NCI-H1930 (cell line): ENCODE measurements at places on chromosomes 4 and X.
A peak's percentile ranks its signal among the peaks of the same experiment; 100 is the strongest.

- no peak for DNase-seq
These were observed 12.0 kb downstream of the HS3ST1 start for GRCh38 chr4:11416767-11417113.

DNA sequence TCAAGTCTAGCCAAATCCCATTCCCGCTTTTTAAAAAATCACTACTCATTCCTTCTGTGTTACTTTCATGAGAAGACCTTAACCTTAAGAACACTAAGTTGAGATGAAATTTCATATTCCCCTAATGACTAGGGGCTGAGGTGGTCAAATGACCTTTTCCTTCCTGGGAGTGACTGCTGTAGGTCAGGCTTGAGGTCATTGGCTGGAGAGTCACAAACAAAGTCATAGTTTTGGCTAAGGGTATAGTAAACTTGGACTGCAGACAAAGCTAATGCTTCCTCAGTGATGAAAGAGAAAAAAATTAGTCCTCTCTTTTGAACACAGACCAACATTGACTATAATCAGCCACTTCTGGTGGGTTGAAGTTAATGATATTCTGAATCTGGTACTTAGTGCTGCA, 16.0 kb upstream of the FGF2 start:
- no peak for DNase-seq

DNA sequence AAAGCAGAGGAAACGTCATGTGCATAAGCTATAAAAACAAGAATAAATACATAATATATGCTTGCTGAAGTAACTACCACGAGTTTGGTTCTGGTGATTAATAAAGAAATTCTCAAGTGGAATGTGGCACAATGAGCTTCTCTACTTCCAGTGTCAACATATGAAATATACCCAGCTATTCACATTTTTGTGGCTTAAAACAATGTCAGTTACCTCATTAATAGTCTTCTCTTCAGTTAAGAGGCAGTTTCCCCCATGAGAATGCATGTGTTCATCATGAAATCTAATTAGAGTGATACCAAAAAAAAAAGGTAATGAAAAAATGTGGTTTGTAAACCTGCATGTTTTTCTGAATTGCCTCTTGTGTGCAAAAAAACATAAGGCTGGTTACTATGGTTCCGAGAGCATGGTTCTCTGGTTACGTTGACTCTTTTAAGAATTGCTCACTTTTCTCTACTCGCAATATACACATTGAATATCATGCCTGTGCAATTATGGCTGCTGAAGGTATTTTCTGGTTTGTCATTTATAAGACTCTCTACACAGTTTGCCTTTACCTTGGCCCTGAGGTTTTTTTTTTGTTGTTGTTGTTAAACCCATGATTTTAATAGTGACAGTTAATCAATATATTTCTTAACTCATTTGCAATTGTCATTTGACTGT, 108.2 kb downstream of the PCDH7 start:
- DNase-seq, result no peak

DNA sequence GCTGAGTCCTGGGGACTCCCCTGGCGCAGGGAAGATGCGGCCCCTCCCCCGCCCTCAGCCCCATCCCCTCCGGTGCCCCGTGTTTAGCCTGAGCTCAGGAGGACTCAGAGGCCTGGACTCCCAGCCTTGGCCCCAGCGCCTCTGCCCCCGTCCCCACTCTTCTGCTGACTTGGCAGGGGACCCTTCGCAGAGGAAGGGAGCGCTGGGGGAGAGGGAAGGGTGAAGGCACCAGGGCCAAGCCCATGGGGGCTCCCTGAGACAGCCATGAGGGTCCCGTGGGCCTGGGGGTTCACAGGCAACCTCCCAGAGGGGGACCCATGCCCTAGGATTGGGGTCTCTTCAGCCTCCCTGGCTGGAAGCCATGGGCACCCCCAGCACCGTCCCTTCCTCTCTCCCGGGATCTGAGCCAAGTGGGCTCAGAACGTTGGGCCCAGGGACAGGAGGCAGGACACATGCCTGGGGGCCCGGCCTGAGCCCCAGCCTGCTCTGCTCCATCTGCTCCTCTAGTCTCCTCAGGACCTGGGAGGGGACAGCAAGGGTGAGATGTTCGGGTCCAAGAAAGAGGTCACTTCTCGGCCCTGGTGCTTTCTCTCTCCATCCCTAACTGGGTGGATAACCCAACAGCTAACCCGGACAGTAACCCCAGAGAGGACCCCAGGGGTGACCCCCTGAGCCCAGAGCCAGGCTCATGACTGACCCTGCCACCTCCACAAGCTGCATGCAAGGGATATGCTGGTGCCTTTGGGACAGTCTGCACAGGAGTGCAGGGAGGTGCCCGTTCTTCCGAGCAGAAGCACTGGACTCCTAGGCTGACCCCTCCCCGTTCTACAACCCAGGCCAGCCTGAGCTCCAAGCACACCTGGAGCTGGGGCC, 1.5 kb upstream of the CPLX1 start:
- DNase-seq, result no peak

DNA sequence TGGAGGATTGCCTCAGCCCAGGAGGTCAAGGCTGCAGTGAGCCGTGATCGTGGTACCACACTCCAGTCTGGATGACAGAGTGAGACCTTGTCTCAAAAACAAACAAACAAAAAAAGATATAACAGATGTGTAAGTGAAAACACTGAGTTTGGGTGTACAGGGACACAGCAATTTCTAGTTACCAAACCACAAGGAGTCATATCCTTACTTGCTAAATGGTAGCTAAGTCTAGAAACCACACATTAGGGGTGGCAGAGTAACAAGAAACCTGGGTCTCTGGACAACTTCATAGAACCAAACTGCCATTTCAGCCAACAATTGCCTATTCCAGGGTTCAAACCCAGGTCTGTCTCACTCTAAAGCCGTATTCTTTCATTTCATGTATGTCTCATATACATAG, 20.8 kb downstream of the PPEF2 start:
- no peak for DNase-seq

- no peak for DNase-seq
These were observed 45.1 kb downstream of the JADE3 start for GRCh38 chrX:46957297-46957696.

DNA sequence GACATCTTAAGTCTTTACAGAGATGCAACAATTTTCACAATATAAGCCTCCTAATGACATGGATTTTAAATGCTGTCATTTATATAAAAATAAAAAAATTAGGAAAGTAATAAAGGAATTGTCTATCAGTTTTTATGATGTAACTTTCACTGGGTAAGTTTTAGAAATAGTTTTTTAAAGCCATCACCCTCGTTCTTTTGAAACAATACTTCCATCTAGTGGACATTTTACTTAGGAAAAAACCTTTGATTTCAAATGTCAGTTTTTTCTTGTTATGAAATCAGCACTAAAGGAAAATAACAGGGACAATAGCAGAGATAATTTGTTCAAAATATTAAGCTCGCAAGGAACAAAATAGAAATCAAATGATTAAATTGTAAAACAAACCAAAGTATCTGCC, 24.3 kb upstream of the NDNF start:
- no peak for DNase-seq

DNA sequence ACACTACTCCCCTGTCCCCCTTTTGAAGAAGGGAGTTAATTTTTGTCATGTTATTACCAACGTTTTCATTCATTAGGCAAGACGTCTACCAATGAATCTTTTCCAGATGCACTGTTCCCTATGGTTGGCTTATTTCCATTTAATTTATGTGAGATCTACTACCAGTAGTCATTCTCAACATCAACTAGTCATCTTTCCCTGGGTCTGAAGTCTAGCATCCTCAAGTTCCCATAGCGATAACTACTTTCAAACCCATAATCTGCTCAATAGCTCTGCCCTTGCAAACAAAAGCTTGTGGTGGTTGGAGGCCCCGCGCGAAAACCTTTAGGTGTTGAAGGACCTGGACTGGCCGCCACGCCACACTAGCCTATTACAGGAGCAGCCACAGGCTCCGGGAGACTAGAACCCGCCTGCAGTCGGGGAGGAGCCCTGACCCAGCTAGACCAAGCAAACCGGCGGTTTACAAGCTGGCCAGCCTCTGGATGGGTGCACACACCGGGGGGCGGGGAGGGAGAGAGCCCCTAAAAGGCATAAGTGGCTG, 746 bp downstream of the PPAT start:
- DNase-seq, result no peak

DNA sequence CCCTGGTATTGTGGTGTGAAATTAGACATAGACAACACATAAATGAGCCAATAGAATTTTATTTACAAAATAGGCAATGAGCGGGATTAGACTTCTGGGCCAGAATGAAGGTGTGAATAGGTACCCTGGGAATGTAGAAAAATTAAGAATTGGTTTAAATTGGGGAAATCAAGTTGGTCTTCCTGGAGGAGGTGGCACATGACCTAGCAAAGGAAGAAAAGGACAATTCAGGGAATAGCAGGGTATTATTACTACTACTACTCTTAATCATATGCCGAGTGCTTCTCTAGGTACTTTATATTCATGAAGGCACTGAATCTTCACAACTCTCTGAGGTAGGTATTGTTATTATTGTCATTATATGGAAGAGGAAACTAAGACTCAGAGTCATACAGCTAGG, 202.1 kb downstream of the LHFPL1 start:
- no peak for DNase-seq

DNA sequence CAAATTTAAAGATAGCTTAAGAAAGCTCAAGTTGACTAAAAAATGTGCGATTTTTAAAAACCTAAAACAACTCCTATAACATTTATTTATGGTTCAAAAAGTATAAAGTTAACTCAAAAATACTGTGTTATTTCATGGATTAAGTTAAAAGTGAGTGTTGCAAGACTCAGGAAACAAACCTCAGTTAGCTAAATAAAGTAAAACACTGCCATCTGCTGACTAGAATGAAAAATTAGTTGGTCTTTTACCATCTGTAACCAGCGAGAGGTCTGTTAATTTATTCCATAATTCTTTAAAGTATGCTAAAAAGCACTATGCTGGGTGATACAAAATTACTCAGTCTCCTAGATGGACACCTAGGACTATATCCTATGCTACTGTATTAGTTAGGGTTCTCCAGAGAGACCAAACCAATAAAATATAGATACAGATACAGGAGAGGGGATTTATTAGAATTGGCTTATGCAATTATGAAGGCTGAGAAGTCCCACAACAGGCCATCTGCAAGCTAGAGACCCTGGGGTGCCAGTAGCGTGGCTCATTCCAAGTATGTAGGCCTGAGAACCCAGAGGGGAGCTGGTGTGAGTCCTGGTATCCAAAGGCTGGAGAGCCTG, 4.9 kb upstream of the WDFY3 start:
- peak; percentile 27 for DNase-seq

DNA sequence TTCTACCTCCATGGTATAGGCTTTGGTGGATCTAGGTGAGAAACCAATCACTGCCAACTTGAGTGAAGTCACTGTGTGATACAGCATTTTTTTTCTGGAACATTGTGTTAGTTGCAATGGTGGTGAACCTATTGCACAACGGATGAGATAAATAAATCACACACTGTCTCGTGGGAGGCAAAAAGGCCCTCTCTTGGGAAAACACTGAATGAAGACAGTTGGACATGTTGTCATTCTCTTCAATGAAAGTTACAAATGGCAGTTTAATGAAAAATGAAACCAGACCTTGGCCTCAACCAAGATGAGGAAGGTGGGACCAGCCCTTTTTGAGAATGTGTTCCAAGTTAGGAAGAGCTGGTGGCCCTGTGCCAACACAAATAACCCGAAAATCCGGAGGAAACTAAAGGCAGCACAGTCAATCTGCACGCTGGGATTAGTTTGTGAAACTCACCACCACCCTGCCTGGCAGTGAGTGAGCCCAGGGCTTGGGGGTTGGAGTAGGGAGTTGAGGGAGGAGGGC, 5.4 kb upstream of the ADGRG2 start:
- DNase-seq, result no peak

- no peak for DNase-seq
These were observed 8.9 kb upstream of the TAPT1 start for GRCh38 chr4:16235209-16235608.

- DNase-seq, result no peak
These were observed 411.3 kb downstream of the FAT4 start for GRCh38 chr4:125725957-125726525.

DNA sequence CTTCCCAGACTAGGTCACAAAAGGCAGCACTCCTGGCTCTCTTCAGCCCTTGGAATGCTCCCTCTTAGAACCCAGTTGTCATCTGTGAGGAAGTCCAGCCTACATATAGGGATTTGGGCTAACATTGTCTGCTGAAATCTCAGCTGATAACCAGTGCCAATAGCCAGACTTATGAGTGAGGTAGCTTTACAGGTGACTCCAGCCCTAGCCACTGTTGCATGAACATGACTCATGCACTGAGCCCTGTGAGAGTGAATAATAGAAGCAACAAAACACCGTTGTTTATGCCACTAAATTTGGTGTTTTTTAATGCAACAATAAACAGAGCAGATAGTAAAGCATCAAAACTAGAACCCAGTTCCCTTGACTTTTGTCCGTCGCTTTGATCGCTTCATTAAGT, 433.2 kb downstream of the STIM2 start:
- DNase-seq, result no peak

DNA sequence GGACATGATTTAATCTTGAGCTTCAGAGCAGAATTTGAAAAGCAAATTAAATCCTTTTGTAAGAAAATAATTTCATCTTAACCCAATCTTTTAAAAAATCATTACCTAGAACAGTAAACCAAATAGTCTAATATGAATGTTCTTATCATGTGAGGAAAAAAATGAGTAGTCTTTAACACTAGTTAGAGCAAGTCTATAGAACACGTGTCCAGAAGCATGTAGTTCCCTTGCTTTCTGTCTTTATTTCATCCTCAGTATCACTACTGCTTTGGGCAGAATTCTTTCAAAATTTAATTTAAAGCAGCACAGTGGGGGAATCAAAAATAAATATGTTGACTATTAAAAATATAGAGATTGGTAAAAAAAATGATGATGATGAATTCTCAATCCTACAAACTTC, 2.1 kb downstream of the RBM47 start:
- DNase-seq, result no peak

DNA sequence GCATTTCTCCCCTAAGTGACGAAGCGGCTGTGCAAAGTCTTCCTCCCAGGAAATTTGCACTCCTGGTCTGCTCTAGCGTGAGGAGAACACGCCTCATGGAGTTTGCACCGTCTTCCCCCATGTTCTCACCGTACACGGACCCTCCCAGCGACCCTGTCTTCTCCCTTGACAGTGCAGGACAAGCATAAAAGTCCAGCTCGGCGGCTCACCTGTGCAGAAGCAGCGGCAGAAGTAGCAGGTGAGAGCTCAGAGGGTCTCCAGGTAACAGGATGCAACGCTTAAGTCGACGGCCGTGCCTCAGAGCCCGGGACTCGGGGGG, 314 bp downstream of the P2RY8 start:
- no peak for DNase-seq

- no peak for DNase-seq
These were observed 15.7 kb downstream of the HELT start for GRCh38 chr4:185033950-185034349.

GRCh38 chr4:168759321-168759720, 250.7 kb downstream of the CBR4 start:
- no peak for DNase-seq

GRCh38 chr4:141388481-141388880, 167.8 kb downstream of the ZNF330 start:
- DNase-seq, result no peak

GRCh38 chr4:76434901-76435527, at the start of gene SHROOM3:
Gene SHROOM3, plus strand, starts transcription at chr4:76435229. Its CDS starts 824 bp downstream, at chr4:76436053.
- DNase-seq, result no peak

GRCh38 chr4:107192601-107193000, 156.5 kb upstream of the DKK2 start:
- DNase-seq, result no peak

- peak; percentile 62 for DNase-seq
These were observed 229.6 kb upstream of the AGTR2 start for GRCh38 chrX:115940888-115941332.
